ENCODE measurements at places on chromosomes 3 and 15.

GRCh38 chr3:122893754-122894668, 99.1 kb downstream of the SLC49A4 start:
- DNase-seq = no peak

- DNase-seq = no peak
Observed at GRCh38 chr3:160312014-160312624, 86.9 kb downstream of the C3orf80 start.

GRCh38 chr3:2937592-2937991, 172.6 kb downstream of the IL5RA start:
- DNase-seq = no peak

DNA sequence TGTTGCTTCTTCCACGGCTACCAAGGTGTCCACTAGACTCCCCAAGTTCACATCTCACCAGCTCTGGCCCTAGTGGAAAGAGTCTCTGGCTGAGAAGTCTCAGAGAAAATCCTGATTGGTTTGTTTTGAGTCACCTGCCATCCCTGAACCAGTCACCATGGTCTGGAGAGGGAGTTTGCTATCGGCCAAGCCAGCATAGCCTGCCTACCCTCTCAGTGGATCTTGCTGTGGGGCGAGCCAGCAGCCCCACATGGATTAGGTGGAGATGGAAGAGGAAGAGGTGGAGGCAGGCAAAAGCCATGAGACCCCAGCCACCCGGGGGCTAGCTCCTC, 48.1 kb upstream of the FLNB start:
- no peak for DNase-seq

DNA sequence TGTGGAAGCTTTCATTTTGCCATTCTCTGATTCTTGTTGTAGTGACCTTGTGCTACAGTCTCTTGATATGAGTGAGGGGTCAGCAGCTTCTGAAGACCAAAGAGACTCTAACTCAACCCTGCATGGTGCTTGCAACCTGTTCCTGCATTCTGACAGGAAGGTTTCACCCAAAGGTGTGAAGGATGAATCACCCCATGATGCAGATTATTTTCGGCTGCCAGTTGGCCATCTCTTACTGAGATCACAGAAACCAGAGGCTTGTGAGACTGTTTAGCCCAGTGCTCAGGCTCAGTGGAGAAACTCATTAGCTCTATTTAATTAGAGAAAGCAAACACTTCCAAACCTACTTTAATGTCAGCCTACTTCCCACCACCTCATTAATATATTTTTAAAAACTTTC, 29.2 kb upstream of the TPRG1 start:
- DNase-seq = no peak

GRCh38 chr3:65635657-65636056, 403.1 kb downstream of the MAGI1 start:
- DNase-seq = no peak

DNA sequence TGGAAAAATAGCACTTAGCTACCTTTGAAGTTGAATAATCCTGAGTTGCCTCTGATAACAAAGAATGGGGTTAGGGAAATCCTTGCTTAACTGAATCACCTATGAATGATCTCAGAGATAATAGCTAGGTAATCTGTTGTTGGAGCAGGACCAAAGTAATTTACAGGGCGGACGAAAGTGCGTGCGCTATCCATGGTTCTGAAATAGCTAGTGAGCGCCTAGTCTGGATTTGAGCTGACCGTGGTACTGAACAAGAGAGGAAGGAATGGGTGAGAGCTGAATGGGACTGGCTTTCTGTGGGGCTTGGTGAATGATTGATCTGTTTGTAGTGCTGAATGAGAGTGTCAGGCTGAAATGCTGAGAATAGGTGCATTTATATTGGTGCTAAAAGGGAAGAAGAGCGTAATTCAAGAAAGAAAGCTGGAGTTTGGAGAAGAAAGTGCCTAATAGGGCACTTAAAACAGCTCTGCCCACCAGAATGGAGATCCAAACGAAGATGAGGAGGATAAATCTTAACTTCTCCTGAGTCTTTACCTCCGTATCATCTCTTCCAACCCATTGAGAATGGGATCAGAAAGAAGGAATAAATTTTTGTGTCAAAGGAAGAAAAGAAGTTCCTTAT, 10.1 kb downstream of the SCN10A start:
- DNase-seq = no peak

DNA sequence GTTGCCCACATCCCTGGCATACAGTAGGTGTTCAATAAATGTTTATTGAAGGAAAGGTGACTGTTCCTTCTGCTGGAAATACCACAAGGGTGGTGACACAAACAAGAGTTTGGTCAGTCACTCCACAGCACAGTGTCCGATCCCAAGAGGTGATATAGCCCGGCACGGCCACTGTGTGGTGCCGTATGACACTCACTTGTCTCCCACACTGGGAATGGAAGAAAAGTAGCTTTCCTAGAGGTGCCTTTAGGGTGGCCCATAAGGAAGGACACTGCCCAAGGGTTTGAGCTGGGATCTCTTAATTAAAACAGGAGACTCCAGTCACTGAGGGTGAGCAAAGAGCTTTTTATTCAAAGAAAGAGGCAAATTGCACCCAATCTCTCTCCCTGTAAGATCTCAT, 40.5 kb downstream of the TGM4 start:
- DNase-seq = no peak

- no peak for DNase-seq
Observed at GRCh38 chr3:1506090-1506489, 413.3 kb downstream of the CNTN6 start.

- DNase-seq = no peak
Observed at GRCh38 chr3:124360155-124360554, 368.2 kb upstream of the ROPN1 start.

DNA sequence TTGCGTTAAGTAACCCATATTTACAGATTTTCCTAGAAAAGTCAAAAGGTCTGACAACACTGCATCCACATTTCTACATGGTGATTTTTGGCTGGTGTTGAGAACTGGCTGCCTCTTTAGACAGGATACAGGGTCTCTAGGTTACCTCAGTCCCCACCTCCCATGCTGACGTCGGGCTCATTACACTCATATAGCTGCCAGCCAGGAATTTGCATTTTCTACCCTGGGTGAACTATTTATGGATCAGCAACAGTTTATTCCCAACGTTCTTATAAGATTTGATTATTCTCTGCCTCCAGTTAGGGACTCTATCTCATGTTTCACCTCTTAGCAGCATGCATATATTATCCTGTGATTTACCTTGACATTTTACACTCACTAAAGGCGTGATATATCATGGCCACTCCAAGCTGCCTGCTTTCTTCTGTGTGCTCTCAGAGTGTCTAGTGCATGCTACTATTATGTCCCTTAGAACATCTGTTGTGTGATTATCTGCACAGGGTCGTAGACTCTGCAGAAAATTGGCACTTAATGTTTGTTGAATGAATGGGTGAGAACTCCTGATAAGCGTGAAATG, 49.0 kb downstream of the CLDN11 start:
- DNase-seq = no peak

- DNase-seq = no peak
Observed at GRCh38 chr3:6518709-6519345, 342.1 kb upstream of the GRM7 start.

DNA sequence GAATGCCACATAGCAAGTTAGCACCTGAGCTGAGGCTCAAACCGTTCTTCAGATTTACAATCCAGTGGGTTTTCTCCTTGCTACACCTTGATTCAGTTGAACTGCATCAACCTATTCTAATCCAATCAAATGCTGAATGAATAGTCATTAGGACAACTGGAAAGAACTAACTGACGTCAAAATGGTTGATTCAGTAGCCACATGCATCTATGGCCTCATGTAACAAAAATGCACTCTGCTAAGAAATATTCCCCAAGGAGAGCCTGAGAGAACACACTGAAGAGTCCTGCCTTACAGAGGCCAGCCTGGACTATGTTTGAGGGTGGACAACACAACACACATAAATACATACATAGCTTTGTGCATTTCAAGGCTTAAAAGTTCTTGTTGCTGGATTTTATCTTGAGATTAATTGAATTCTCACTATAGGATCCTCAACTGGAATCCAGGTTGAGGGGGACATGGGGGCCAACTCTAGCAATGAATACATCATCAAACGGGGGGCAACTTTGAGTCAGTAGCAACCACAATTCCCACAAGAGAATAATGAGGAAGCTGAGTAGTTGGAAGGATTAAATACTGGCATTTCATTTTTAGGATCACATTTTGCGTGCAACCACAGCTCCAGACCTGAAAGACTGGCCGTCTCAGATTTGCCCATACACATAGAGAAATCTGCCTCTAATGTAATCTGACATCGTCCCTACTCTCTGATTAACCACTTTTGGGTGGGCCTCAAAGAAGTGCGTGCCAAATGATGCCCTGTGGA, 280.2 kb upstream of the ICE2 start:
- no peak for DNase-seq

- DNase-seq = no peak
Observed at GRCh38 chr3:124856677-124857076, 30.5 kb downstream of the ITGB5 start.

GRCh38 chr3:42736081-42736480, 33.5 kb upstream of the HHATL start:
- no peak for DNase-seq

GRCh38 chr3:194397757-194398312, 1.2 kb downstream of the GP5 start:
- peak; percentile 13 for DNase-seq

GRCh38 chr3:176526225-176526624, 671.1 kb downstream of the TBL1XR1 start:
- DNase-seq = no peak

DNA sequence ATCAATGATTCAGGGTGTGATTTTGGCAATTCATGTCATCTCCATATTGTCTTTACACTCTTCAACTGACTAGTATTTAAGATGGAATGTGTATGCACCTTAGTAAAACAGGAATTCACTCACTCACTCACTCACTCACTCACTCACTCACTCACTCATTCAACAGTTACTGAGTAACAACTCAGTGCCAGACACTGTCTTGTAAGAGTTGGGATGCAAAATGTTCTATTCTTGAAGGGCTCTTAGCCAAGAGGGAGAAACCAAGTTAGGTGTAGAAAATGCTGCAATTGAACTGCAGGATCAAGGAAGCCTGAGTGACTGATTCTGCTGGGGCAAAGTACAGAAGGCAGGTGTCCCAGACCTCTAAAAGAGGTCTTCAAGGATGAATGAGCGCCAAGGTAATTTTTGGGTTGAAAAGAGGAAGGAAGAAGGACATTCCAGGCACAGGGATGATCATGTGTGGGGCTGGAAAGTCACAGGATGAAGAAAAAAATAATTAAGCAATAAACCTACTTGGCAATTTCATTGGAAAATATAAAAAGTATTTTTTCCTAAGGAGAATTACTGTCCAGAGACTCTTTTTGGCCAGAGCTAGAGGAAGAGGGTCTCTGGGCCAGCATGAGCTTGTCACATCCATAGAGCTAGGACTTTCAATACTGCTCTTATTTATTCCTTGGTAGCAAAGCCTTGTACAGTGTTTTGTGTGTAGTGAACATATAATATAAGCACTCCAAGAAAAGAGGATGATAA, 58.9 kb upstream of the ETV5 start:
- no peak for DNase-seq

DNA sequence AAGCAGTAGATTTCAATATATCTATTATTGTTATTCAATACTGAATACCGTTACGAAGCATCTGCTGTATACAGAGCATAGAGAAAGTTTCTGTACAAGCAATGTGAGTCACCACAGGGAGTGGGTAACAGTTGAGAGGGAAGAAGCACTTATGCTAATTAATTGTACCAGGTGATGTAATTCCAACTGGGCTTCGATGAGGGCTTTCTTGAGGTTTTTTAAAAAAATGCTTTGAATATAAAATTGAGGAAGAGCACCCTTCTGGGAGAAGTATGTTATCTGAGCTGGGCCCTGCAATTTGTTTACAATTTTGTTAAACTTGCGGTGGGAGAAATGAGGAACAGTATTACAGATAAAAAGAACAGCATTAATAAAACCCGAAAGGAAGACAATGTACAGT, 197.9 kb downstream of the TPRG1 start:
- no peak for DNase-seq

DNA sequence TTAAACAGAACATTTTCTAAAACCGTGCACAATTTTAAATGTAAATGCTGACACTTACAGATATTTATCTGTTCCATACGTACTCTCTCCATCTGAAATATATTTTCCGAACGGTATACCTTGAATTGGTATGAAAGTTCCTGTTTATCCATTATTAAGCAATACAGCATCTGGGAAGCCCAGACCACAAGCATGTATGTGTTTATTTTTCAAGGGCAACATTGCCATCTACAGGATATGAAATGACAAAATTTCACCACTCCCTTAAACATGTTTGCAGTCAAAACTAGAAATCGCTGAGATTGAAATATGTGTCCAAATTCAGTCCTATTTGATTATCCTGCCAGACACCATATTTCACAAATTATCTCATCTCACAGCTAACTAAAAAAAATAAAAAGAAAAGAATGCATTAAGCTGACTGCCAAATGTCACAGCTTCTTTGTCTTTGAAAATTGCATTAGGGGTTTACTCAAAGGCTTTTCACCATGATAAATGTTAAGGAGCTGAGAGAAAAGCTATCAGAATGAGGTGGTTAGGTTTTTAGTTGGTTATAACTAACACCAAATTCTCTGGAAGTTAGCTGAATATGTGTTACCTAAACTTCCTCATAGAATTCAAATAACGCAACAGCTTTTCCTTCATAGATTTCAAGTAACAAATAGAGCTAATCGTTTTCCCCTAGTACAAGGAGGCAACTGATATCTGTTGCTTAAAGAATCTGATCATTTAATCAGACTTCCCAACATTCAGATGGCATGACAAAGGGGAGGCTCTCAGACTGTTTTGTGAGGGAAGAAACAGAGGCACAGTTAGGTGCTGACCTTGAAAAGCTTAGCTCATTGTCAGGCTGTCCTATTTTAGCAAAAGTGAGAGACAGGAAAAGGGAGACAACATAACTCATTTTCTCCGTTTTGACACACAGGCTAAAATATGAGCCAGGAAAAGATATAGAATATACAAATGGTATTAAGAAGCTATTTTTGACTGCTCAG, 533.1 kb downstream of the TBL1XR1 start:
- DNase-seq = no peak

DNA sequence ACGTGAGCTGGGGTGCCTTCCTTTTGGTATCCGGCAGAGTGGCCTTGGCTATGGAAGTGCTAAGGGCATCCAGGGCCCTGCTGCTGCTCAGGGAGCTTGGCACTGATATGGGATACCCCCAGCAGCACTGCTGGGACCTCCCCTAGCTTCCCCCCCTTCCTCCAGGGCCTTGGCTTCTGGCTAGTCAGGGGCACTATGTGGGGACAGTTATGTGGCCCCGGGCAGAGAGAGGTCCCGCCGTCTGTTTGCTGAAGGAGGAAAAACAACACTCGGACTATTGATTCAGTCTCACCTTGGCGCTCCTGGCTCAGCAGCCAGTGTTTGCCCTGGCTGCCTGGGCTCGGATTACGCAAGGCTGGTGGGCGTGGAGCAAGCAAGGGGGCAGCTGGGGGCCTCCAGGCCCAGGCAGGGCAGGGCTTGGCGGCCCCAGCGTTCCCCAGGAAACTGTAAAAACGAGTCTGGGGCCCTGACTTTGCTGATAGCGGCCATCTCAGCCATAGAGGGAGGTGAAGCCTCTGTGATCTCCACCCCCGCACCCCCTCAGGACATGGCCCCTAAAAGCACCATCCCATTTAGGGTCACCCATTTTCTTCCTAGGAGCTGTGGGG, 5.7 kb downstream of the FURIN start:
- DNase-seq = no peak

- no peak for DNase-seq
Observed at GRCh38 chr3:74268753-74269152, 345.7 kb downstream of the CNTN3 start.
